ENCODE measurements at places on chromosomes 16 and 17. TPM values are rescaled to one million over a fixed set of nuclear protein-coding genes. Genes with fewer than 3 reads are reported as not detected.

TEKT3 gene
- total RNA-seq = not detected

HAS3 gene
- total RNA-seq = 1.6 TPM

- peaks cover 5% of the 10 kb centered on the region for H3K36me3 ChIP-seq
- no peak overlapping the region for H3K27ac ChIP-seq
- no peaks in the 10 kb centered on the region for H3K4me1 ChIP-seq
- DNase-seq = no peak
These were observed 44.6 kb downstream of the STX8 start for GRCh38 chr17:9531034-9531433.

DNA sequence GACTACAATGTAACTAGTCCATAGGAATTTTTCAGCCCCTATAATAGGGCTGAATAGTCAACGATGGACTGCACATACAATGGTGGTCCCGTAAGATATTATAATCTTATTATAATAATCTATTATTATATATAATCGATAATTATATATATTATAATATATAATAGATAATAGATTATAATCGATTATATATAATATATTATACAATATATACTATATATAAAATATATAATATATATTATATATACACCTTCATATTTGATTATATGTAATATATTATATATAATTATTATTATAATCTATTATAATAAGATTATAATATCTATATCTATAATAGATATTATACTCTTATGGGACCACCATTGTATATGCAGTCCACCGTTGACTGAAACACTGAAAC, 238.8 kb downstream of the XYLT1 start:
- no peaks in the 10 kb centered on the region for H3K36me3 ChIP-seq
- no peak for DNase-seq
- no peaks in the 10 kb centered on the region for H3K27me3 ChIP-seq
- H3K4me1 ChIP-seq = no peaks in the 10 kb centered on the region

MMP15 gene
- total RNA-seq = 4.9 TPM

LHX1 gene
- total RNA-seq = not detected

- no peak overlapping the region for H3K4me3 ChIP-seq
- no peak for DNase-seq
- no peaks in the 10 kb centered on the region for H3K27me3 ChIP-seq
- H3K27ac ChIP-seq = peak overlapping the region; percentile 62
- no peaks in the 10 kb centered on the region for H3K36me3 ChIP-seq
These were observed 149.8 kb downstream of the RBFOX3 start for GRCh38 chr17:79461041-79461440.

GRCh38 chr16:15888072-15888976, at the start of gene CEP20:
Gene CEP20 (minus strand): TSS chr16:15888603. CDS start chr16:15888585, 18 bp downstream.
- H3K4me3 ChIP-seq = peak within 1 kb of the TSS; percentile 98
- peak; percentile 100 for DNase-seq

DNA sequence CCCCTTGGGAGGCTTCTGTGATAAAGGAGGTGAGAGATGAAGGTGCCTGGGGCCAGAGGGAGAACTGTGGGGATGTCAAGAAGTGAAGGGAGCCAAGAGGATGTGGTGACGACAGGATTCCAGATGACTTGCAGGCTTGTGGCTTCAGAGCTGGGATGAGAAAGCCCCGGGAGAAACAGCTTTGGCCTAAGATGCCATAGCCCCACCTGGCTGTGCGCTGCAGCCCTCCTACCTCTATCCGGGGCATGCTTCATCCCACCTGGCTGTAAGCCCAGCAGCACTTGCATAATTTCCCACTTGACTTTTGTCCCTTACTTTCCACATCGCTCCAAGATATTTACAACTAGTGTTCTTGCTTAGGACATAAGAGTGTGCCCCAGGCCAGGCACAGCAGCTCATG, 29.3 kb downstream of the GINS3 start:
- no peak overlapping the region for H3K27ac ChIP-seq
- H3K27me3 ChIP-seq = peaks cover 12% of the 10 kb centered on the region
- no peak for DNase-seq

STRADA gene
- 42.9 TPM for total RNA-seq

SPATA32 gene
- 0.18 TPM for total RNA-seq

CCL3 gene
- not detected for total RNA-seq

GRCh38 chr16:58027161-58027915, 1.8 kb downstream of the MMP15 start:
- H3K36me3 ChIP-seq = no peaks in the 10 kb centered on the region
- H3K4me1 ChIP-seq = peaks cover 12% of the 10 kb centered on the region
- H3K4me3 ChIP-seq = peak overlapping the region; percentile 63
- H3K27ac ChIP-seq = no peak overlapping the region
- no peak for DNase-seq
- H3K27me3 ChIP-seq = peaks cover 8% of the 10 kb centered on the region

DNA sequence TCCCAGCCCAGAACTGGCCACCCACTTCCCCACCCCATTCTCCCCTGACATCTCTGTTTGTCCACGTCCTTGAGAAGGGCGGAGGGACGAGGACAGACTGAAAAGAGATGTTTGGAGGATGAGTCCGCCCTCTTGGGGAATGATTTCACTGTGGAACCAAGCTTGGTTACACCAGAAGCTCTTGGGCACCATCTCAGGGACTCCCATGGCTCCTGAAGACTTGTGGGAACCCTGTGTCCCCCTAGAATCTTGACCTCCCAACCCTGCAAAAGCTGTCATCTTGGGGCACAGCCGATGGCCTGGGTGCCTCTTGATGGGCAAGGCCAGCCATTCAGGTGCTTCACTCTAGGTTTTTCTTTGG, 25.9 kb upstream of the LITAF start:
- no peak overlapping the region for H3K27ac ChIP-seq
- H3K4me1 ChIP-seq = peaks cover 55% of the 10 kb centered on the region
- DNase-seq = no peak
- H3K27me3 ChIP-seq = no peaks in the 10 kb centered on the region
- no peaks in the 10 kb centered on the region for H3K36me3 ChIP-seq

- H3K27me3 ChIP-seq = peaks cover 3% of the 10 kb centered on the region
- no peak overlapping the region for H3K4me3 ChIP-seq
- no peak overlapping the region for H3K27ac ChIP-seq
These were observed 51.8 kb downstream of the TEKT5 start for GRCh38 chr16:10642964-10643363.

GRCh38 chr16:67407788-67408452, 8.4 kb downstream of the ZDHHC1 start:
- H3K4me1 ChIP-seq = peaks cover 27% of the 10 kb centered on the region
- DNase-seq = no peak
- peaks cover 4% of the 10 kb centered on the region for H3K36me3 ChIP-seq
- no peak overlapping the region for H3K4me3 ChIP-seq

GRCh38 chr16:1427473-1428461, 3.1 kb upstream of the PERCC1 start:
- H3K27me3 ChIP-seq = no peaks in the 10 kb centered on the region
- DNase-seq = no peak
- H3K4me3 ChIP-seq = no peak overlapping the region
- no peaks in the 10 kb centered on the region for H3K4me1 ChIP-seq

- peak overlapping the region; percentile 83 for H3K4me3 ChIP-seq
- H3K36me3 ChIP-seq = no peaks in the 10 kb centered on the region
- DNase-seq = no peak
- peak overlapping the region; percentile 96 for H3K27ac ChIP-seq
- peaks cover 65% of the 10 kb centered on the region for H3K4me1 ChIP-seq
These were observed 1.0 kb downstream of the CPPED1 start for GRCh38 chr16:12802661-12803060.

DNA sequence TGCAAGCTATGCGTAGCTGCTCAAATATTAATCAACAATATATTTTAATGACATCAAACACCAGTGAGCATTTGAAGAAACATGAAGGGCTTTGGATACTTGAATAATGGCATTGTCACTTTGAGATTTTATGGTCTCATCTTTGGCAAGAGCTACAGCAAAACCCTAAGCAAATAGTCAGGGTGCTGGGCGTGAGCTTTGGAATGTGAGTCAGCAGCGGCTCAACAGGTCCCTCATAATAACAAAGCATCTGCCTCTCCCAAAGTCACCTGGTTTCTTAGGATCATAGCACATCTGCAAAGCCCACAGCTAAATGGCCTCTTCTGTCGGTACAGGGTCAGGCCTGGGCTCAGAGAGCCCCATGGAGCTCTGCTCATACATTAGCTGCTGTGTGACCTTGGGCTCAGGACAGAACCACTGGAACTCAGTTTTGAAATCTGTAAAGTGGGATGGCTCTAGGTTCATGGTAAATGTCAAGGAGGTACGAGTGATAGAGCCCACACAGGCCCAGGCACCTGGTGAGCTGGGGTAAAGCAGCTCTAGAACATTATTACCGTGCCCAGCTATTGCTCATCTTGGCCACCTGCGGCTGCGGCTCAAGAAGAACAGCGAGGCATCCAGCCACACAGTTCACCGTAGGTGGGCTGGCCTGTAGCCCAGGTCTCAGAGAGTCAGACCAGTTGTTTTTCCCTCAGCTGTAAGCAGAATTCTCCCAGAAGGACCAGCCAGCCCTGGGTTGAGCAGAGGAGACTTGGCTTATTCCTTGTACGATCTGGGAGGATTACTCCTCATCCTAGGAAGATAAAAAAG, 544.5 kb upstream of the CDH11 start:
- no peak overlapping the region for H3K27ac ChIP-seq
- H3K36me3 ChIP-seq = no peaks in the 10 kb centered on the region
- no peak overlapping the region for H3K4me3 ChIP-seq
- no peak for DNase-seq

DNA sequence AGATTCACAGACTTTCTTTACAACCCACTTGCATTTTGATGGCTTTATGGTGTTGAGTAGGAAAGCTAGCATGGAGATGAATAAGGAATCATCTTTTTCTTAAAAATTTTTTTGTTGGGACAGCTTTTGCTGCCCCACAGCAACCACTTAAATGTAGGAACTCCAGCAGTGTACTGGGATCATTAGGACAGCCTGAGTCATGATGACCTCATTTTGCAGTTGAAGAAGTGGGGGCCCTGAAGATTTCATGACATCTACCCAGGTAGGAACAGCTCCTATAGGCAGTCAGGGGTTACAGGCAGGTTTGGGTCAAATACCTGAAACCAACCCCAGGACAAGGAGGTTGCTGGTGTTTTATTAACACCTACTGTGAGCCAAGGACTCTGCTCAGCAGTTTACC, 2.1 kb downstream of the METTL22 start:
- DNase-seq = no peak
- no peak overlapping the region for H3K27ac ChIP-seq
- no peak overlapping the region for H3K4me3 ChIP-seq
- H3K4me1 ChIP-seq = peaks cover 18% of the 10 kb centered on the region
- H3K36me3 ChIP-seq = peaks cover 26% of the 10 kb centered on the region

DNA sequence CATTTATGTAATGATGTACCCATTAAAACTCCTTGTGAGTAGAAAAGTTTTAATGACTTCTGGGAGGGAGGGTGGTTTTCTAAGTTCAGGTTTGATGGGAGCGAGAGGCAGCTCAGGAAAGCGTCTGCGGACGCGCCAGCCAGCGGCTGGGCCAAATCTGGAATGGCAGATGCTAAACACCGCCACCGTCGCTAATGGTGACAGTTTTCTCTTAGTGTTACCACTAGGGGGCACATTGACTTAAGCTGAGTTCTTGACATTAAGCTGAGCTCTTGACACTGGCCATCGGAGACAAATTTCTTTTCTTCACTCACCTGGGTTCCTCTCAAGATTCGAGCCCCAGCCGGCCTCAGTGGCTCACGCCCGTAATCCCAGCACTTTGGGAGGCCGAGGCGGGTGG, 6.7 kb downstream of the TRPV1 start:
- no peaks in the 10 kb centered on the region for H3K27me3 ChIP-seq
- no peak overlapping the region for H3K27ac ChIP-seq

- H3K27me3 ChIP-seq = no peaks in the 10 kb centered on the region
- no peaks in the 10 kb centered on the region for H3K36me3 ChIP-seq
- H3K4me1 ChIP-seq = peaks cover 14% of the 10 kb centered on the region
- no peak for DNase-seq
- no peak overlapping the region for H3K27ac ChIP-seq
- H3K4me3 ChIP-seq = no peak overlapping the region
These were observed 4.8 kb downstream of the PITPNC1 start for GRCh38 chr17:67381929-67382257.

CCNF gene
- total RNA-seq = 8.0 TPM

Data from osteocyte (in vitro differentiated cells).